ENCODE measurements at places on chromosomes 1 and 21.

- DNase-seq, result no peak
Observed at GRCh38 chr1:177311586-177311985, 140.8 kb downstream of the BRINP2 start.

GRCh38 chr1:111837393-111837792 is 81.7 kb downstream of the DDX20 start:
- DNase-seq, result no peak

DNA sequence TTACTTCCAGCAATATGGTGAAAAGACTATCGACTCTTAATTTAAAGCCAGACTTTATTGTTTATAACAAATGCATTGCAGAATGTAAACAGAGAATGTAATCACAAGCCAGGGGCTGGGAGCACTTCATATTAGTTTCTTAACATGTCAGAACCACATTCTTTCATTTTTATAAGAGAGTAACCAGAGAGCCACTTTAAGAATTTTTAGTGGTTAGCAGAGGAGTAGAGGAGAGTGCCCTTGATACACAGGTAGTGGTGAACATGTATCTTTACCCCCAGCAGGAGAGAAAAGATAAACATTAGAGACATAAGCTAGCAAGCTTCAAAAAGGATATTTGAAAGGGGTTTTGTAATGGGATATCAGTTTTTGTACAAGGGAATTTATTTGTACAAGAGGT is 11.1 kb downstream of the AMY2B start:
- no peak for DNase-seq

DNA sequence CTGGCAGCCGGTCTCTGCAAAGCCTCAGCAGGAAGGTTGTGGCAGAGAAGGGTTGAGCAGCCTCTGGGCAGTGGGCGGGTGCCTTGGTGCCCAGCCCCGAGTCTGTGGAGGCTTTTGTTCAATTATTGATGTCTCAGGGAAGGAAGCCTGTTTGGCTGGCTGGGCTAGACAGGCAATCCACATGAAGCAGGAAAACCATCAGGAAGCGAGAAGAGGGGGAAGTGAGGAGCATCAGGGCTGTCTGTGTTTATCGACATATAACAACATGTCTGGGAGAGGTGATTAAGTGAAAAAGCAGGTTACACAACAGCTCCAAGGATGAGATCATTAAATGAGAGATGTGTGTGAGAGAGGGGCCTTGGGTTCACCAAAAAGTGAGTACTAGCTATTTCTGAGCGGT is 105.4 kb downstream of the UBE2U start:
- no peak for DNase-seq

- no peak for DNase-seq
Observed at GRCh38 chr1:229110986-229111385, 159.9 kb upstream of the RAB4A start.

GRCh38 chr21:42135386-42136052 is 64.4 kb downstream of the UMODL1 start:
- DNase-seq, result no peak

- DNase-seq, result no peak
Observed at GRCh38 chr1:5466487-5466886, 525.7 kb downstream of the NPHP4 start.
